T-helper 2 cell (primary cell): ENCODE measurements at places on chromosomes 5 and 9.

GRCh38 chr5:57173319-57174127 lies at the start of gene GPBP1:
Gene GPBP1, plus strand, starts transcription at chr5:57174059. Its CDS starts 40,072 bp downstream, at chr5:57214131.
- peak; percentile 98 for DNase-seq

GRCh38 chr5:118377420-118377819 lies 610.9 kb downstream of the DTWD2 start:
- no peak for DNase-seq

- no peak for DNase-seq
Observed at GRCh38 chr9:134188386-134189144, 24.2 kb upstream of the RNU6ATAC start.

- DNase-seq = no peak
Observed at GRCh38 chr9:115171921-115172388, 54.0 kb upstream of the TNC start.

- DNase-seq = no peak
Observed at GRCh38 chr9:34070606-34071324, 22.1 kb upstream of the UBAP2 start.

DNA sequence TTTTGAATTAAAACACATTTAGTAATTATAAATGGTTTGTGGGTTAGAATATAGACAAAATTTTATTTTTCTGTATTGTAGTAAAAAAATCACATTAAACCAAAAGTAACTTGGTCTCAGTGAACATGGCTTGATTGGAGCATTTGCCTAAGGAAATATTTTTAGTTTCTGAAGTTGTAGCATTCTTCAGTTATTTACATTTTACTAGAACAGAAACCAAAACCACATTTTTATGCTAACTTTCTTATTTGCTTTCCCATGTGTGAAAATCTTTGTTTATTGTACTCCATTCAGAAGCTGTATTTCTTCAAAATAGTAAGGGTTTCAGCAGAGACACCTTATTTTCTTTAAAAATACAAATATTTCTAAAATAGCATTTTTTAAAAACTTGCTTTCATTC lies 129.9 kb downstream of the SGCD start:
- no peak for DNase-seq

GRCh38 chr5:123721675-123722276 lies 209.8 kb downstream of the CSNK1G3 start:
- DNase-seq = no peak

- no peak for DNase-seq
Observed at GRCh38 chr9:18800579-18800978, 232.4 kb downstream of the SAXO1 start.

DNA sequence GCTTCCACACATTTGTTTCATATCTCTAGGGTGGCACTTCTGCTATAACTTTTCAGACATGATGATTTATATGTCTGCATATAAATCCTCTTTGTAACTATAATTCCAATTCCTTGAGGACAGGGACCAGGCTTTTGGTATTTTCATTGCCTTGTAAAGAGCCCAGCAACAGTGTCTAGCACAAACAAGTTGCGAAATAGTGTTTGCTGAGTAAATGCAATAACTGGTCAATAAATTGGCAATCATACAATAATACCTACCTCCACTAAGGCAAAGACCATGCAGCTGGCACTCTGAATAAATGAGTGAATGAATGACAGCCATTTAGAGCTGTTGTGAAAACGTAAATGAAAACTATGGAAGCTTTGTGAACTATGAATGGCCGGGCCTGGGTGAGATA lies 564.0 kb upstream of the ZNF462 start:
- no peak for DNase-seq

DNA sequence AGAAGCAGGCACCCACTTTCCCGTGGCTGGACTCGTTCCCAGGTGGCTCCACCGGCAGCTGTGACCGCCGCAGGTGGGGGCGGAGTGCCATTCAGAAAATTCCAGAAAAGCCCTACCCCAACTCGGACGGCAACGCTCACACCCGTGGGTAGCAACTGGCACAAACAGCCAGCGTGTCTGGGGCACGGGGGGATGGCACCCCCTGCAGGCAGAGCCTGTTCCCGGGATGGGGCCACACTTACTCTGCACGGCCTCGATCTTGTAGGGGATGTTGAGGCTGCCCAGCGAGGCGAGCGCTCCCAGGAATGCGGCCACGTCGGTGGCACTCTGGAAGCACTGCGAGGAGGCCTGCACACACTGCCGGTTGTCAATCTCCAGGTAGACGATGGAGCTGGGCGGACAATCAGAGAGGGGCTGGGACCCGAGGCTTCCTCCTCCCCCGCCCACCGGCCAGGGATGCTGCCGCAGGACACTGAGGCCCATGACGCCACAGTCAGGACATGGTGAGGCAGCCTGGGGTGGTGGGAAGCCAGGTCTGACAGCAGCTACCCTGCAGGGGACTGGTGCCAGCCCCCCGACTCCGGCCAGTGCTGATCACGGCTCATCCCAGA lies 20.2 kb upstream of the SEC16A start:
- DNase-seq = no peak

DNA sequence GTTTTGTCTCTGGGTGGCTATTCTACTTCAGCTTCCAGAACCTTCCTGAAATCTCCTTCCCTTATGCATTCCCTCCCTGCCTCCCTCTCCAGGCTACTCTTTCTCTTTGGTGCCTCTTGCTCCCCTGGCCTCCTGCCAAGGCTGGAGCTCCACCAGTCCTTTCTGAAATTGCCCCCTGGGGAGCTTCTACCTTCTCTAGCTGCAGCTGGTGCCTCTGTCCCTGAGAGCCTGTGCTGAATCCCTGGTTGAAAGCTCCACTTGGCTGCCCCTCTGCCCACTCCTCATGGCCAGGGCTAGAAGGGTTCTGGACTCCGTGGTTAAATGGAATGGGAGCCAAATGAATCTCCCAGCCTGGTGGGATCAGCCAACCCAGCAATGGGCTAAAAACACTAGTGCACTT lies 80.1 kb downstream of the COL15A1 start:
- DNase-seq = no peak

DNA sequence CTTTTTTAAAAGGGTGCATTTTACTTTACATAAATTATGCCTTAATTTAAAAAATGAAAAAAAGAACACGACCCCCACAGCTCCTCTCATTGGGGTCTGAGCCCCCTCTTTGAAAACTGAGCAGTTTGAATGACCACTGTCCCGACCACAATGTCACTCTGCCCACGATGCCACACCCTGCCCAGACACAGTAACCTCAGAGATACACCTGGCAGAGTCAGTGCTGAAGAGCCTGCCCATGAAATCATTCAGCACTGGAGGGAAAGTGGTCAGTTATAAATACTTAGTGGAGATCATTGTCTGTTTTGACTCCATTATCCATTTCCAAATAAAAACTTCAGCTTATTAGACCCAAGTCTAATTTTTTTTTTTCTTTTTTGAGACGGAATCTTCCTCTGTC lies 49.3 kb downstream of the DNAJC21 start:
- DNase-seq = no peak

DNA sequence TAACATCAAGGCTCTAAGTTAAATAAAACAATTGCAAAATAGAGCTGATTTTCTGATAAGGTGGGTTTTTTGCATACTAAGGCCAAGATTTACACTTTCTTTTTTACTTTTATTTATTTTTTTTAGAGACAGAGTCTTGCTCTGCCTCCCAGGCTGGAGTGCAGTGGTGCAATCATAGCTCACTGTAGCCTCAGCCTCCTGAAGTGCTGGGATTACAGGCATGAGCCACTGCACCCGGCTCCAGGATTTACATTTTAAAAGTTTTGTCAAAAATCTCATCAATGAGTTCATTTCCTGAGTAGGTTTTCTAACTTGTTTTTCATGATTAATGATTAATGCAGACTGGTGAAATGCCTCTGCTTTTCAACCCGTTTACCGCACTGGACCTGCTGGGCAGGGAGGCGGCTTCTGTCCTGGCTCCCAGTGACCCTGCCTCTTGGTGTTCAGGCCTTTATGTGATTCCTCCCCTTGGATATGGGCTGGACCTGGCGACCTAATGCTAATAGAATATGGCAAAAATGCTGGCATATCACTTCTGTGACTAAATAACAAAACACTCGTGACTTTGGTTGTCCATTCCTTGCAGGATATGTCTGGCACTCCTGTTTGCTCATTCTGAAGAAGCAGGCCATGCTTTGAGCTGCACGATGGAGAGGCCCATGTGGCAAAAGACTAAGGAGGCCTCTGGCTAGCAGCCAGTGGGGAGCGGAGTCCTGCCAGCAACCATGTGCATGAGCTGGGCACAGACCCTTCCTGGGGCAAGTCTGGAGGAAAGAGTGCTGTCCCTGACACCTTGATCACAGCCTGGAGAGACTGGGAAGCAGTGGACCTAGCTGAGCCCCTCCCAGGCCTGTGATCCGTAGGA lies 72.2 kb upstream of the PTCH1 start:
- DNase-seq = no peak

GRCh38 chr5:107216587-107216986 lies 454.1 kb downstream of the EFNA5 start:
- no peak for DNase-seq

DNA sequence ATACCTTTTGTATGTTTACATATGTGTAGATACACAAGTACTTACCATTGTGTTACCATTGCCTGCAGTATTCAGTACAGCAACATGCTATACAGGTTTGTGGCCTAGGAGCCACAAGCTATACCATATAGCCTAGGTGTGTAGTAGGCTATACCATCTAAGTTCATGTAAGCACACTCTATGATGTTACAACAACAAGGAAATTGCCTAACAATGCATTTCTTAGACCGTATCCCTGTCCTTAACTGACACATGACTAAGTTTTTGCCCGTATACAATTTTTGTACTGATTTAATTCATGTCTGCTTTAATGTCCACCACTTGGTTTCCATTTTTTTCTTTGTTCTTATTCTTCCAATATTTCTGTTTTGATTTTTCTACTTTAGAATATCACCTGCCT lies 18.5 kb downstream of the TNPO1 start:
- DNase-seq = no peak

GRCh38 chr9:106993603-106994002 lies 130.6 kb downstream of the ZNF462 start:
- no peak for DNase-seq

DNA sequence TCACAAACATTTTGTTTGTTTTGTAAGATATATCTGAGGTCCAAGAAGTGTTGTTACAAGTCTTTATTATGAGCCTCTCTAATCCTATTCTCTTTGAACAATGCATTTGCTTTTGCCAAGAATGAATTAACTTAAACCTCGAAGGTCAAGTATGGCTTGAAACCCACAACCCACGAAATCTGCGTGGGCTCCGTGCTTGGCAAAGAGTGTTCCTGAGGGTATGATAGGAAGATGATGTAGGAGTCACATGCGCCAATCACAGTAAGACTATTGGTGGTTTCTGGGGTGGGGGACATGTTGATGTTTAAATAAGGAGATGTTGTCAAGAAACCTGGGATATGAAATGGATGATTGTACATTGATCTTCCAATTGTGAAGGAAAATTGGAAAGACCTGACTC lies 330.8 kb upstream of the RFX3 start:
- DNase-seq = no peak

DNA sequence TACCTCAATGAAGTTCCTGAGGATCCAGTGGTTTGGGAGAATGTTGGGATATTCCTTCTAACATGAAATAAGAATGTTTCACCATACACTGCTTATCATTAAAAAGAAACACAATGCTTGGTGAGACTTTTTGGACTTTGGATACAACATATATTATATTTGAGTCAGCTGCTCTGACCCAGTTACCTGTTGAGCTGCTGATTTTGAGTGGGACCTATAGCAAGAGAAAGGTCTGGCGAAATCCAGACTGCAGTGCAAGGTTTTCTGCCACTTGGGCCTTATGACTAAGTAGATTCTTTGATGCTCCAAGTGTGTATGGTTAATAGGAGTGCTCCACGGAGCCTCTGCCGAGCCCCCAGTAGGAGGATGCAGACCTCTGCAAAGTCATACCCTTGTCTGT lies 10.0 kb upstream of the RALGPS1 start:
- DNase-seq = no peak

DNA sequence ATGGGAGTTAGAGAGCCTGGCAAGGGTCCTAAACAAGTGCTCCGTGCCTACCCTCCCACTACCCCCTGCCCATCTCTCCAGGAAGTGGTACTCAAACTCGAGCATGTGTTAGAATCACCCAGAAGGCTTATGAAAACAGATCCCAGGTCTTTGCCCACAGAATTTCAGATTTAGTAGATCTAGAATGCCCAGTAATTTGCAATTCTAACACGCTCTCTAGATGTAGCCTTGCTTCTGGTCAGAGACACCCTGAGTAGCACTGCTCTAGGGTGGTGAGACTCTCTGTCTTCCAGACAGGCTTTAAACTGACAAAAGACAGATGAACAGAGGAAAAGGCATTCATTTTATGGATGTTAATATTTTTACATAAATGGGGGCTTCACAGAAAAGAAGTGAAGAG lies 20.7 kb upstream of the ERMP1 start:
- no peak for DNase-seq

DNA sequence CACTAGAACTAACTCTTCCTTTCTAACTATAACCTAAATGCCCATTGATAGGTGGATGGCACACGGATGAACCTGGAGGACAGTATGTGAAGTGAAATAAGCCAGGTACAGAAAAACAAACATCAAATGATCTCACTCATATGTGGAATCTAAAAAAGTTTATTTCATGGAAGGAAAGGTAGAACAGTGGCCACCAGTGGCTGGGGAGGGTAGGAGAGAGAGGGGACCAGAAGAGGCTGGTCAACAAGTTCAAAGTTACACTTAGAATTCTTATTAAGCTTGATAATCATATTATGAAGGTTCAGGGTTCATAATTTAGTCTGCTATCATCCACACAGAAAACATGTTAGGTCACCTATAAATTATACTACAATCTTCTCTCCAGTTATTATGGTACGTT lies 107.6 kb upstream of the SLC12A2 start:
- no peak for DNase-seq

DNA sequence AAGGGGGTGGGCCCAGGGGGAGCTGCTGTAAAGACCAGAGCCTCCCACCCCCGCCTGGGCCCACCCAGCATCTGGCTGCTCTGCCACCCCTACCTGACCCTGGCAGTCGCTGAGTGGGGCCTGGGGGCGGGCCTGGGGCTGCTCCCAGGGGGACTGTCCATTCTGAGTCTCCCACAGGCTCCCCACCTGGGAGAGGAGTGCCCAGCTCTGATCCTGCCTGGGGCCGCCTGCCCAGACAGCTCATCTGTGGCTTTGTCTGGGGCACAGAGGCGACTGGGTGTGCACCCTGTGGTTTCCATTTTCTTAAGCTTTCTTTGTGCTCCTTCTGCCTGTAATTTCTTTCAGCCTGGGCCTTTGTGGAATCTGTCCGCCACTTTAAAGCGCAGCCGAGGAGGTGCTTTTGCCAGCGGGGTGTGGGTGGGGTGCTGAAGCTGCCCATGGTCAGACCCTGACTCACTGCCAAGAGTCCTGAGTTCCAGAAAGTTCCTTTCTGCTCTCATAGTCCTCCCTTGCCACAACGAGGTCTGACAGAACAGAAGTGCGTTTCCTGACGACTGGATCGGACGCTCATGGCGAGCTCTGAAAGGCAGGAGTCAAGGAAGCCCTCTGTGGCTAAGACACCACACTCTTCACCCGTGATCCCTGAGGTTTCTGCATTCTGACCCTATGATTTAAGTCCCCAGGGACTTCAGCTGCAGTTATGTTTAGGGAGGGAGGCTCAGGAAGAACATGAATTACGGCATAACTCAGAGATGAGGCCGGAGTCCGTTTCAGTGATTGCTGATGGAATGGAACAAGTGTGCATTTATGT lies 225.0 kb downstream of the FANCC start:
- DNase-seq = no peak

- DNase-seq = no peak
Observed at GRCh38 chr5:58967597-58968281, 384.9 kb downstream of the RAB3C start.

GRCh38 chr5:14204785-14205321 lies 61.7 kb downstream of the TRIO start:
- DNase-seq = no peak
